Fibroblast of villous mesenchyme (primary cell): ENCODE measurements at places on chromosomes 6 and 20. TPM values are rescaled to one million over a fixed set of nuclear protein-coding genes. Genes with fewer than 3 reads are reported as not detected.

DNA sequence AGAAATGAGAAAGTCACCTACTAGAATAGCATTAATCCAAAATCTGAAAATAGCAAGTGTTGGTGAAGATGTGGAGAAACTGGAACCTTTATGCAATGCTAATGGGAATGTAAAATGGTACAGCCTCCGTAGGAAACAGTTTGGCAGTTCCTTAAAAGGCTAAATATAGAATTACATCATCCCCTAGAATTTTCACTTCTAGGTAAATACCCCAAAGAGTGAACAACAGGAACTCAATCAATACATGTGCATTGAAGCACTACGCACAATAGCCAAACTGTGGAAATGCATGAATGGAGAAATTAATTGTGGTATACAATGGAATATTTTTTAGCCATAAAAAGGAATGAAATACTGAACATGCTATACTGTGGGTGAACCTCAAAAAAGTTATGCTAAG is 982.0 kb upstream of the FLRT3 start:
- no peak for DNase-seq

Gene PMEPA1
- total RNA-seq = 0.86 and 2.9 TPM in 2 replicates

GRCh38 chr6:34465531-34466241 is at the start of gene PACSIN1:
Gene PACSIN1, plus strand, starts transcription at chr6:34466076. Its CDS starts 60,230 bp downstream, at chr6:34526306.
- no peak for DNase-seq

Gene EGFL8
- total RNA-seq = 0.97 and 2.6 TPM in 2 replicates
